Amygdala (tissue), 56 donors: ENCODE measurements at places on chromosomes 6 and 20.

- DNase-seq: no peak
Measured at GRCh38 chr6:147826698-147827097, 318.2 kb downstream of the SAMD5 start.

- DNase-seq: no peak
Measured at GRCh38 chr6:18415671-18416340, 28.7 kb downstream of the RNF144B start.

GRCh38 chr6:35635601-35636597 is 52.8 kb downstream of the FKBP5 start:
- DNase-seq: no peak

GRCh38 chr6:163751032-163751525 is 336.6 kb downstream of the QKI start:
- DNase-seq: no peak

DNA sequence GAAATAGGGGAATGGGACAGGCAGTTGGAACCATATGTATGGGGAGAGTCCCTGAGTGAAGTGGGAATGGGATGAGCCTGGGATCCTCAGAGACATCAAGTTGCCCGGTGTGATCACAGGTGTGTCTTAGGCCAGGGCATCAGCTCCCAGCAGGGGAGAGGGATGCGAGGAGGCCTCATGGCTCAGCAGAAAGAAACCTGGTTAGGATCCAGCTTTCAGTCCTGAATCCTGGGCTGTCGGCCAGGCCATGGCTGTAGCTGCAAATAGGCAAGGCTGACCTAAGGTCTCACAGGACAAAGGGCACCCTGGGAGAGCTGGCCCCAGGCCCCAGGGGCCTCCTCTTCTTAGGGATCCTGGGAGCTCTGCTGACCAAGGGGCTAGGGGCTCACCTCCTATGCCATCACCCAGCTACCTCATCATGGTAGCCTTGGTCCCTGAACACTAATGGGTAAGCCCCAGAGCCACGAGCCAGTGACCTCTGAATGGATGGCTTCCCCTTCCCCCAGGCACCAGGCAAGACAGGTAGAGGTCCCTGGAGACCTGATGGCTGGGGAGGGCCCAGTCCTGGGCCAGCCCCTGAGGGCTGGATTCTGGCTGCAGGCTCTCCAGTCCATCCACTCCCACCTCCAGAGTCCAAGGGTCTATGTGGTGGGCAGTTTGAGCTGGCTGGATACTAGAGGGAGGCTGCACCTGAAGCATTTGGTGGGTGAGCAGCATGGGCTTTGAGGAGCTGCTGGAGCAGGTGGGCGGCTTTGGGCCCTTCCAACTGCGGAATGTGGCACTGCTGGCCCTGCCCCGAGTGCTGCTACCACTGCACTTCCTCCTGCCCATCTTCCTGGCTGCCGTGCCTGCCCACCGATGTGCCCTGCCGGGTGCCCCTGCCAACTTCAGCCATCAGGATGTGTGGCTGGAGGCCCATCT is at the start of gene SLC22A7:
SLC22A7 (plus strand) TSS at position 617 of the 921 bp plus-strand sequence; CDS start at position 716, 99 bp downstream.
- no peak for DNase-seq
